ENCODE measurements at places on chromosomes 11 and 22.

GRCh38 chr11:127902382-127902781, 685.0 kb downstream of the ETS1 start:
- DNase-seq = no peak

DNA sequence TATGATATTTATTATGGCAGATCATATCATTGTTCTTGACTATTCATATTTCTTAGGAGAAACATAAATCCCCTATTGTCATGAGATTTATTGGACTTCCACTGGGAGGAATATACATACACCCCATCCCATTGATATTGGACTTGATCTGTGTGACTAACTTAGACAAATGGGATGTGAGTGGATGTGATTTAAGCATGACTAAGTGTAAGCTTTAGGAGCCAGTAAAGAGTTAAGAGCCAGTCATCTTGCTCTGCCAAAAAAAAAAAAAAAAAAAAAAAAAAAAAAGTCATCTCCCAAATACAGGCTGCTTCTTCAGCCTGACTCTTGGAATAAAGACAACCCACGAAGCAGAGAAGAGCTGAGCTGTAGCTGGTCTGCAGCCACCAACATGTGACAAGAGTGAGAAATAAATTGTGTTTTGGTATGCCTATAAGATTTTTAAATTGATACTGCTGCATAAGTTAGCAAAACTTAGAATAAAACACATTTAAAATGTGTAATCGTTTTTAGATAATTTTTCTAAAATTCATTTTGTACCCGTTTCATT, 595.0 kb upstream of the LRRC4C start:
- no peak for DNase-seq

GRCh38 chr22:48100685-48101417, 1338.4 kb downstream of the TBC1D22A start:
- no peak for DNase-seq

DNA sequence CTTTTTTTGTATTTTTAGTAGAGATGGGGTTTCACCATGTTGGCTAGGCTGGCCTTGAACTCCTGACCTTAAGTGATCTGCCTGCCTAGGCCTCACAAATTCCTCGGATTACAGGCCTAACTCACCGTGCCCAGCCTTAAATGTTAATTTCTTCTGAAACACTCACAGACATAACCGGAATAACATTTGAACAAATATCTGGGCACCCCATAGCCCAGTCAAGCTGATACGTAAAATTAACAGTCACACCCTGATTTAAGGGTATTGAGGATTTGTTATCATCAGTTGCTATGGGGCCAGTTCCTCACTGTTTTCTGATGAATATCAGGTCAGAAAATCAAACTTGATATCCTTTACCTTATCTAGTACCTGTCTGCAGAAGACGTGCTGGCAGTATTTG, 23.0 kb upstream of the OR9Q1 start:
- DNase-seq = no peak

GRCh38 chr22:47095395-47096122, 333.1 kb downstream of the TBC1D22A start:
- no peak for DNase-seq

- DNase-seq = no peak
Observed at GRCh38 chr11:121895919-121896318, 220.1 kb downstream of the BLID start.

GRCh38 chr22:29346659-29347058, 31.2 kb upstream of the RASL10A start:
- no peak for DNase-seq

- DNase-seq = no peak
Observed at GRCh38 chr22:35410663-35411034, 10.7 kb downstream of the MCM5 start.

DNA sequence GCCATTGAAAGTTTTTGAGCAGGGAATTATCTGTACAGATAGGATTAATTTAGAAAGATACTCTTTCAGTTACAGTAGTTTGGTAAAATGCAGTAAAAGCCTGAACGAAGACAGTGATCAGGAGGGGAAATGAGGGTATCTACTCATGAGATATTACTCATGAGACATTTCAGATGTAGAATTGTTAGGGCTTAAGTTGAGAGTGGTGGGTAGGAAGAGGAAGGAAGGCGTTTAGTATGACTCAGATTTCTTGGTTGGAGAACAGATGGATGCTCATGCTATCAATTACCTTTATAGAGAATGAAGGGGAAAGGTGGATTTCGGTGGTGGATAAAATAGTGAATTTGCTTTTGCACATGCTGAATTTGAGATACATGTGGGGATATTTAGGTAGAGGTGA, 15.8 kb downstream of the CCDC81 start:
- DNase-seq = no peak

- DNase-seq = no peak
Observed at GRCh38 chr11:22775248-22775647, 54.4 kb downstream of the SVIP start.

GRCh38 chr22:26610996-26611395, 6.8 kb downstream of the CRYBB1 start:
- no peak for DNase-seq

DNA sequence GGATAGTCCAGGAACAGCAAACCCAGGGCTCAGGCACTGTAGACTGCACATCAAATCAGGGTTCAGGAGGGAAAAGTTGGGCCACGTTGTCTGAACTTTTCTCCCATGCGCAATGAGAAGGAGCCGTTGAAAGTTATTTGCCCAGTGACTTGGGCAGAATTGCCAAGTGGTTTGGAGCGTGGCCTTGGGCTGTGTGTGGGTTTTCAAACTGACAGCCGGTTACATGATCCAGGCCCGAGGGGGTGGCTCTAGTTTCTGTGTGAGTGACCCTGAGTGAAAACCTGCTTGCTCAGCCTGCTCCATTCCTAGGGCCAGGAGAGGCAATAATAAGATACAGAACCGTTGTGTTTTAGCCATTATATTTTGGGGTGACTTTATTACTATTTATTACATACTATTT, 20.3 kb downstream of the MB start:
- no peak for DNase-seq

GRCh38 chr11:130414107-130415080, 14.0 kb downstream of the ADAMTS8 start:
- no peak for DNase-seq

DNA sequence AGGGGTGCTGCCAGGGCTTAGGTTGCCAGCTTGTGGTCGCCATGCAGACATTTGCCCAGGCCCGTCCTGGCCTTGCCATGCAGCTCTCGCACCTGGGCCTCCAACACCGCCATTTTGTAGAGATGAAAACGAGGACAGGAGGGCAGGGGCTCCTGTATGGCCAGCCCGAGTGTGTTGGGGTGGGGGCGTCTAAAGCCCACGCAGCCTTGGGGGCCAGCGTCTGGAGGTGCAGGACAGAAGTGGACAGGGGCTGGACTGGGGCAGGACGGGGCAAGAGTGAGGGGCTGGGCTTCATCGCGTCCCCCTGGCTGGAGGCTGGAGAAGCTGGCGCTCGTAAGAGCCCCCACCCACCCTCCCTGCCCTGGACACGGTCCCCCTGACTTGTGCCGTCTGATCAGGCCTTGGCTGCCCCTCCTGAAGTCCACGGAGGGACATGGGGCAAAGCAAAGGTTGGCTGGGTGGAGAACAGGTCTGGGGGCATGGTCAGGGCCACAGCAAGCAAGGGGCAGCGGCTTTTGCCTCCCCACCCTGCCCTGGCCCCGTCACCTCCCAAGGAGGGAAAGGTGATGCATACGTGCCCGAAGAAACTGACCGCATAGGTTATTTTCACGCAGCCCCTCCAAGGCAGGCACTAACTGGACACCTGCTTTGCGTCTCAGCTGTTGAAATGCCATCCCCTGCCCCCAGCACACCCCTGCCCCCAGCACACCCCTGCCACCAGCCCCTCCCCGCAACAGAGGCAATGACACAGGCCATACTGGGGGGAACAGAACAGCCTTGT, 815 bp downstream of the TNNT3 start:
- no peak for DNase-seq

- no peak for DNase-seq
Observed at GRCh38 chr11:119368121-119369034, 13.1 kb downstream of the USP2 start.

DNA sequence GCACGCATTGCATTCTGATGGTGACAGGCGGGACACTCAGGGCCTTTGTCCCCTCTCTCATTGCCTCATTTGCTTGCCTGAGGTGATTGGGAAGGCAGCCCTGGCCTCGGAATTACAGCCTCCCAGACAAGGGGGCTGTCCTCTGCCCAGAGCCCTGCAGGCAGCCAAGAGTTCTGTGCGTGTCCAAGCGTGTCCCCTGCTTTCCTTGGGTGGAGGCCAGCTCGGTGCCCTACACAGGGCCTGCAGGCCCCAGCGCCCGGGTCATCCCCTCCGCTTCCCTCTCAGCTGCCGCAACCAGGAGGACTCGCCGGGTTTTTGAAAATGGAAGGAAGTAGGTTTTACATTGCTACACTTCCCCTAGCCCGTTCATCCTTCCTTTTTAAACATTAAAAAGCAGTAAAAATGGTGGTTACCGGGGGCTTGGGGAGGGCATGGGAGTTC, 1.9 kb downstream of the GRAMD4 start:
- peak; percentile 20 for DNase-seq

DNA sequence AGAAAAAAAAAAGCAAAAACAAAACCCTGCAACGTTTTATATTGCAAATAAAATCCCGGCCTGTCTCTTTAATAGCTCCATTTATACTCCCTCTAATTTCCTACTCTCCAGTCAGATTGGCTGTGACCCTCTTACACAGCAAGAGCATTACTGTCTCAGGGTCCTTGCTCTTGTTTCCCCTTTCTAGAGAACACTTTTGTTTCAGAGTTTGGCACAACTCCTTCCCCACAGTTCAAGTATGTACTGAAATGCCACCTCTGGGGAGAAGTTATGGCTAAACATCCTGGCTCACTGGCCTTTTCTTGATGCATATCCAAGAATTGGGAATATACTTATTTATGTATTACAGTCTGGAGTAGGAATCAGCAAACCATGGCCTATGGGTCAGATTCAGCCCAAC, 2.6 kb downstream of the CASP12 start:
- DNase-seq = no peak

DNA sequence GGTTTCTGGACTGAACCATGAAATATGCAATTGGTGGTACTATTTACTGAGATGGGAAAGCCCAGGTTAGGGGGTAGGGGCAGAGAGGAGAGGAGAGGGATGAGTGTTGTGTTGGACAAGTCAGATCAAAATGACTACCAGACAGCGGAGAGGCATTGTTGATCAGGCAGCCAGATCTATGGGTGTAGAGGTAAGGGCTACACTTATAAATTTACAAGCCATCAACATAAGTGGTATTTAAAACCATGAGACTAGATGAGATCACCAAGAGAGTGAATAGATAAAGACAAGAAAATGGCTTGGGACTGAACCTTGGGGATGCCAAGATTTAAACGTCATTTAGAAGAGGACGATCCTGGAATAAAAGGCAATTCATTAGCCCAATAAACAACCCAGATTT, 123.4 kb downstream of the NXPE2 start:
- no peak for DNase-seq

DNA sequence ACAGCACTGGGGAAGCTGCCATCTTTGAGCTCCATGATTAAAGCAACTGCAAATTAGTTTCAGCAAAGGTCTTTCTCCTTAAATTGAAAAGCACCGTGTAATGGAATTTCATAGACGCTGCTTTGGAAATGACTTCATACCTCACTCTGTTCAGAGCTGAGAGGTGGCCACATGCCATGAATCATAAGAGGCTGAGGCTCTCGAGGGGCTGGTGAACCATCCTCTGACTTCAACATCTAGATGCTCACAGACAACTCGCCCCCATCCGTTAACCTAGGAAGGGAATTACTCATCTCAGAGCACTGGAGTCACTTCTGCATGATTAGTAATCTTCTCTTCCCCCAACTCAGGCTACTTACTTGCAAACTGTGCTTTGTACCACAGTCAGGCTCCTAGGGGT, 122.3 kb downstream of the RCN1 start:
- DNase-seq = no peak

DNA sequence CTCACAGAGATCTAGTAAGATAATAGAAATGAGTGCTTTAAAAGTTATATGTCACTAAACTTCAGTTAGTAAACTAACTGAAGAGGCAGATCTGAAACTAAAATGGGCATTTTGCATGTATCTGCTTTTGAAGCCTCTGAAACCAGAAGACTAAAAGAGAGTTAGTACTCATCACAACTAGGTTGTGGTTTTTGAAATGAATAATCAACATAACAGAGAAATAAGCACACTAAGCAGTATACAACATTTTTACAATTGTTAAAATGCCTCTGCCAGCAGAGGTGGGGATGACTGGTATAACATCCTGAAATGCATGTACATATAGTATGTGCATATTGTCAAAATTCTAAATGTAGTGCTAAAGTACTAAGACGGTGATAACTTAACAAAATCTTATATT, 564.5 kb downstream of the DLG2 start:
- no peak for DNase-seq

DNA sequence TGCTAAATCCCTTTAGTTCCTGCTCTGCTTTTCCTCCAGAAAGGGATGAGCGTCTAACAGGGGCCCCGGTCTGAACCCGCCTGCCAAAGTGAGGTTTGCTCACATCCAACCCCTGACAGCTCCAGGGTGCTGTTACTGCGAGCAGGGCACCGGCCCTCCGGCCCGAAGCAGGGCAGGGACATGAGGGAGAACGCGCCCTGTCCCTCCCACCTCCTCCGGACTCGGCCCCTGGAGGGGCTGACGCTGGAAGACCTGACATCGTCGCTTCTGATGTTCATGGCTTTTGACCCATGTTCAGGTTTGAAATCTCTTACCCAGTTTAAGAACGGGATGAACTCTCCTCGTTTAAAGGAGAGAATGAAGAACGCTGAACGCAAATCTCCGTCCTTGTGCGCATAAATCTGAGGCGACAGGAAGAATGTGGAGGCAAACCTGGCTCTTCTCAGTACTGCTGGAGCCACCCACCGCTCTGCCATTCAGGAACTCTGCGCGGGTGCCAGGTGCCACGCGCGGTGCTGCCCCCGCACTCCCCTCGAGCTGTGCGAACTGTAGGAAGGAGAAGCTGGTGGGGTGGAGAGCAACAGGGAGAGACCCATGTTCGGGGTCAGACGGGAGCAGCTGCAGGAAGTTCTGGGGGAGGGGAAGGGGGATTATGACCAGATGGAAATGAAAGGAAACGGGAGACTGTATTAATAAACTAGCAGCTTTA, 826 bp upstream of the EEF1G start:
- DNase-seq = no peak

- no peak for DNase-seq
Observed at GRCh38 chr11:104222464-104222863, 58.5 kb upstream of the PDGFD start.

GRCh38 chr22:28882545-28882877, 861 bp upstream of the ZNRF3 start:
- no peak for DNase-seq

DNA sequence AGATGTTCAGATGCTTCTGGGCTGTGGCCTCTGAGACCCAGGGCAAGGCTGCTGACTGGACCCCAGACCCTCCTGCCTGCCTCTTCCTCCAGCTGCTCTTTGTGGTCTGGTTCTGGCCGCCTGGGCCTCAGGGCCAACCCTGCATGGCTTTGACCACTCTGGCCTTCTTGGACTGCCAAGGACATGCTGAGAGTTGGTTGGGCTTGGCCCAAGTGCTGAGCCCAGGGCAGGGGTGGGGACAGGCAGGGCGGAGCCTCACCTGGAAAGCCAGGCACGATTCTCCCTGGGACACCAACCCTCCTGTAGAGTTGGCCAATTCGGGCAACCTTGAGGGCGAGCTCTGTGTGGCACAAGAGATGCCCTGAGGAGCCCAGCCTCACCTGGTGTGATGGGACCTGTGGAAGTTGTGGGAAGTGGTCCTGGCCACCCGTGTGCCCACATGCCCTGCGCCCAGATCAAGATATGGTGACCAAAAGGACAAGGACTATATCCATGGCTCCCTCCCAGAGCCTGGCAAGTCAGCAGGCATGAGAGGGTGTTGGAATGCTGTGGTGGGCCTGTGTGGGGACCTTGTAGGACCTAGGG, 11.6 kb downstream of the TANGO2 start:
- no peak for DNase-seq

Measured in CD4-positive, alpha-beta T cell (primary cell).